Naive thymus-derived CD4-positive, alpha-beta T cell (primary cell): ENCODE measurements at places on chromosomes 16 and 17. TPM values are rescaled to one million over a fixed set of nuclear protein-coding genes. Genes with fewer than 3 reads are reported as not detected.
A peak's percentile ranks its signal among the peaks of the same experiment; 100 is the strongest.

Gene GDPD1
- total RNA-seq = 2.9 TPM

- peak; percentile 51 for DNase-seq
Measured at GRCh38 chr16:2777903-2778629, 986 bp upstream of the ELOB start.

GRCh38 chr17:40793832-40794231, 5.9 kb downstream of the KRT28 start:
- no peak for DNase-seq

- DNase-seq = no peak
Measured at GRCh38 chr16:89136931-89137330, 34.6 kb upstream of the CDH15 start.

GRCh38 chr16:85505794-85506634, 107.1 kb upstream of the GSE1 start:
- DNase-seq = no peak

- DNase-seq = no peak
Measured at GRCh38 chr16:68399456-68399855, 48.9 kb downstream of the SMPD3 start.
